ENCODE measurements at places on chromosomes 7 and 10. TPM values are rescaled to one million over a fixed set of nuclear protein-coding genes. Genes with fewer than 3 reads are reported as not detected.

The VAX1 gene
- total RNA-seq = not detected

- DNase-seq = no peak
- H3K36me3 ChIP-seq = no peaks in the 10 kb centered on the region
These were observed 574.9 kb downstream of the CCSER2 start for GRCh38 chr10:84903320-84903719.

- DNase-seq = no peak
- no peak overlapping the region for H3K27ac ChIP-seq
- no peaks in the 10 kb centered on the region for H3K27me3 ChIP-seq
- no peaks in the 10 kb centered on the region for H3K36me3 ChIP-seq
- no peak overlapping the region for H3K4me3 ChIP-seq
- H3K4me1 ChIP-seq = no peaks in the 10 kb centered on the region
These were observed 80.7 kb upstream of the BTBD16 start for GRCh38 chr10:122190176-122190943.

DNA sequence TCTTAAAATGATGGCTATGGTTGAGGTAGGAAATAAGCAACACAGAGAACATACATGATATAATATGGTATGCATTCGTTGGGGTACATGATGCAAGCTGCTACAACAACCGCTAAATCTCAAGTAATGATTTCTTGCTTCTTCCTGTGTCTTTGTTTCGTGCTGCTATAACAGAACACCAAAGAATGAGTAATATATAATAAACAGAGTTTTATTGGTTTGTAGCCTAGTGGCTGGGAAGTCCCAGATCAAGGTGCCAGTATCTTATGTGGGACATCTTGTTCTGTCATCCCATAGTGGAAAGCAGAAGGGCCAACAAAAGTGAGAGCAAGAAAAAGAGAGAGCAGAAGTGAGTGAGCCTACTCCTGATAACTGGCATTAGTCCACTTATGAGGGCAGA, 689.7 kb downstream of the SUGCT start:
- no peak overlapping the region for H3K4me3 ChIP-seq
- H3K4me1 ChIP-seq = no peaks in the 10 kb centered on the region
- H3K27me3 ChIP-seq = no peaks in the 10 kb centered on the region
- no peaks in the 10 kb centered on the region for H3K36me3 ChIP-seq
- H3K27ac ChIP-seq = no peak overlapping the region
- DNase-seq = no peak

- H3K4me3 ChIP-seq = no peak overlapping the region
- H3K4me1 ChIP-seq = no peaks in the 10 kb centered on the region
- no peaks in the 10 kb centered on the region for H3K27me3 ChIP-seq
- H3K27ac ChIP-seq = no peak overlapping the region
- no peak for DNase-seq
- no peaks in the 10 kb centered on the region for H3K36me3 ChIP-seq
These were observed 378.2 kb upstream of the MYO3A start for GRCh38 chr10:25555865-25556264.

Measured in activated CD4-positive, alpha-beta T cell treated with anti-CD3 and anti-CD28 coated beads, Interleukin-2, amount 10 ng/mL, durations not matched to agents 24 days and 14 days (primary cell).